Uterus (tissue), 4 donors: ENCODE measurements at places on chromosomes 13 and 19.

DNA sequence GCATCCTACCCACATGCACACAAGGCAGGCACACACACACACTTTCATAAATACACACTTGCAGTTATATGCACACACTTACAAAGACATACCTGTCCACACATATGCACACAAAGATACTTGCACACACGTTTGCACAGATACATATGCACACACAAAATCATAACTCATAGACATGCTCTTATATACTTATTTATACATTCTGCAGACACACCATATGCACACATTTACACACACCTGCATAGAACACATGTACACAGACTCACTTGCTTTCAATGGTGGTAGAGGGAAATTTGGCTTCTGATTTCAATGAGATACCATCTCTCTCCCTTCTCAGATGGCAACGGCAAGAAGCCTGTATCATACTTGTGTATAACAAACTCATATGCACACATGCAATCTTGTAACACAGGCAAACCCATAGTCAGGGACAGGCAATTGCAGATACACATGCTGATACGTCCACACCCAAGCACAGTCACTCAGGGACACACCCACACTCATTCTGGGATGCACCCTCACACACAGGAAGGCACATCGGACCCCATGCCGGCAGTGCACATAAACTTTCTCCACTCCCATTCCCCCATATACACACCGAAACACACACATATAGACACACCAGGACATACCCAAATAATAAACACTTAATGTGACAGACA is 24.7 kb downstream of the OLFM2 start:
- DNase-seq = no peak

DNA sequence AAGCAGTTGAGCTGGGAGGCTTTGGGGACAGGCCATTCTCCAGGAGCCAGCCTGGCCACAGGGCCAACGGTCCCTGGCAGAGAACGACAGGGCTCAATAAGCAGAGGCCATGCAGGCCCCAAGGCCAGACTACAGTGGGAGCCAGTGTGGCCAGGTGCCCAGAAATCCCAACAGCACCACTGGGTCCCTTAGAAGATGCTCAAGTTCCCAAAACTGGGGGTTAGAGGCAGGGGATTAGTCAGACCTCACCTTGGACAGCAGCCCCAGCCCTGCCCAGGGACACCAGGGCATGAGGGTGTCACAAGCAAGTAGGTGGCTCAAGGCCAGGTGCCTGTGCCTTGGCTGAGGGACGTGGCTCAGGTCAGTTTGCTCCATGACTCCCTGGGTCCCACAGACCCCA is 12.8 kb downstream of the SCGB2B2 start:
- DNase-seq = no peak

GRCh38 chr13:109135018-109135417 is 505.6 kb downstream of the MYO16 start:
- DNase-seq = no peak

DNA sequence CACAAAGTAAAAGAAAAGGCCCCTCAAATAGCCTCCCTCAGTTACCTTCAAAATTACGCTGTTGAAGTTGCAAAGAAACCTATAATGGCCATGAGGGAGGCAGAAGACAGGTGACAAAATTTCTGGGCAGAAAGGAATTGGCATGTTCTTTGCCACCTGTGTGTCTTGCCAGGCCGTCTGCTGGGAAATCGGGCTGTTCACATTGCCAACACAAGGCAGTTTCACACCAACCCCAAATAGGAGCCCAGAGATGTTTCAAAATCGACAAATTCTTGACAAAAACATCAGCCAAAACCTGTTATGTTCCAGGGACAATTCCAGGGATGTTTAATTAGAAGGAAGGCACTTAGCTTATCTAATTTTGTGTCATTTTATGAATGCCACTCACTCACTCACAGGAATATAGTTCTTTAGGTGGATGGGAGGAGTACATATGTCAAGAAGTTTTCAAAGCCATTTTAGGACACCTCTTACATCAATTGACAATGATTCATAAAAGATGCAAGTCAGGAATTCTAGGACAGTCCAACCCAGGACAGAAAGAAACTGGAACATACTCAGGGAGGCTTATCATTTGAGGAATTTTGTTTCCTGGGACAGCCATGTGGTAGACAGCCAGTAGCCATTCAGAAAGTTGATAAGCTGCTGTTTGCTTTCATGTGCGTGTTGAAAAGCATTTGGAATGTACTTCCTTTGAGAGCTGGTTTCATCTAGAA is 164.5 kb downstream of the RGCC start:
- DNase-seq = no peak

DNA sequence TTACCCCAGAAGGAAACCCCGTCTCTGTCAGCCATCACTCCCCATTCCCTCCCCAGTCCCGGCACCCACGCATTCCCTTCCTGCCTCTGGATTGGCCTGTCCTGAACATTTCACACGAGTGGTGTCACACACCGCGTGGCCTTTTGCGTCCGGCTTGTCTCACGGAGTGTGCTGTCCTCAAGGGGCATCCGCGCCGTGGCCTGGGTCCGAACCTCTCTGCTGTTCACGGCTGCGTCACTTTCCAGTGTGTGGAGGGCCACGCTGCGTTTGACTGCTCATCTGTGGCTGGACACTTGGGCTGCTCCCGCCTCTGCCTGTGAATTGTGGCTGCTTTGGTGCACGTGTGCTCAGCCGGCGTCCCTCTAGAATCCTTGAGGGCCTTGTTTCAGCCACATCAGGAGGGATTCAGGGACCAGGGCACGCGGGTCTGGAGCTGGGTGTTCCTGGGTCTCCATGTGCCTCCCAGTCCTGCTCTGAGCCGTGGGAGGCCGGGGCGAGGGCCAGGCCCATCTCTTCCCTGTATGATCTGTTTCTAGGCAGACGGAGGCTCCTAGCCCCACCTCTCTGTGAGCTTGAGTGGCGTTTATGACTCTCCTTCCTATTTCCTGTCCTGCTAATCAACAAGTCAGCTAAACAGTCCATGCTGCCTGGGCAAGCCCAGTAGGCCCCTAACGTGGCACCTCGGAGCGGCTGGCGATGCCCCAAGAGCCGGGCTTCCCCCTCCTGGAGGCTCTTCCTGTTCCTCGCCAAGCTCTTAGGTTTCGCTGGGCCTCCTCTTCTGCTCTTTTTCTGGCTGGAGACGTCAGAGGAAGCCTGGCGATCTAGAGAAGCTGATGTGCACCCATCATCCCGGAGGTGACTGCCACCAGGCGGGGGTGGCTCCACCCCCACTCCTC is 8.1 kb downstream of the STK11 start:
- DNase-seq = peak; percentile 66

DNA sequence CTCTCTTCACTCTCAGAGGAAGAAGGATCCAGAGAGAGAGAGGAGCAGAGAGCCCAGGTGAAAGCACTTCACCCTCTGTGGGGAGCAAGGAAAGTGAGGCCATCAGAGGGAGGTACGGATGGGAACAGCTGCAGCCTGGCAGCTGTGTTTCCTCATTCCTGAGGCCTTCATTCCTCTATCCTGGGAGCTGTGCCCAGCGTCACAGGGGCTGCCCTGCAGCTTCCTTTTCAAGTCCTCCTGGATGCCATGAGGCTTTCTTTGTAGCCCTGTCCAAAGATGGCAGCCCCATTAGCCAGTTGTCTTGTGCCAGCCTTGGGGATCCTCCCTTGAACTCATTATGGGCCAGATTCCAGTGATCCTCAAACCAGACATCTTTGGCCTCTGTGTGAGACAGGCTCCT is 76.8 kb upstream of the PCDH8 start:
- no peak for DNase-seq

GRCh38 chr13:45255247-45255987 is 54.6 kb upstream of the KCTD4 start:
- no peak for DNase-seq

DNA sequence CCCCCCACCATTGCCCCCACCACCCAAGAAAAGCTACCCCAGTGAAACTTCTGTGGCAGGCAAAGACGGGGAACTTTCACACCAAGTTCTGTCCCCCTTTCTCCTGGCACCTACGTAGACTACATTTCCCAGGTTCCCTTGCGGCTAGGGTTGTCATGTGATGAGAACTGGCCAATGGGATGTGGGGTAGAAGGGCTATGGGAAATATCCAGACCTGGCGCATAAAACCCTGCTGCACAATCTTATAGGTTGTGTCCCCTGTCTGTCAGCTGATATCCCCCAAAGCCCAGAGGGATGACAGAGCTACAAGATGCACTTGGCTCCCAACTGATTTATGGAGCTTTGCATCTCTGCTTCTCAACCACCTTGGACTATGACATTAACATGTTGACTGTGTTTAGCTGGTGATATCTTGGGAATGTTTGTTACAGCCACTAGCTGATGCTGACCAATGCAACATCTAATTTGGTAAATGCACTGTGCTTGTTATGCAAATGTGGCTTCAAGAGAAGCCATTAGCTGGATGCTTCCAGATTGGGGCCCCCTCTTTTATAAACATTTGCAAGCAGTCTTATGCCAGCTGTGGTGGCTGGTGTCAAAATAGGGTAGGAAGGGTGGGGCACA is 6.1 kb downstream of the SH2D3A start:
- DNase-seq = no peak

DNA sequence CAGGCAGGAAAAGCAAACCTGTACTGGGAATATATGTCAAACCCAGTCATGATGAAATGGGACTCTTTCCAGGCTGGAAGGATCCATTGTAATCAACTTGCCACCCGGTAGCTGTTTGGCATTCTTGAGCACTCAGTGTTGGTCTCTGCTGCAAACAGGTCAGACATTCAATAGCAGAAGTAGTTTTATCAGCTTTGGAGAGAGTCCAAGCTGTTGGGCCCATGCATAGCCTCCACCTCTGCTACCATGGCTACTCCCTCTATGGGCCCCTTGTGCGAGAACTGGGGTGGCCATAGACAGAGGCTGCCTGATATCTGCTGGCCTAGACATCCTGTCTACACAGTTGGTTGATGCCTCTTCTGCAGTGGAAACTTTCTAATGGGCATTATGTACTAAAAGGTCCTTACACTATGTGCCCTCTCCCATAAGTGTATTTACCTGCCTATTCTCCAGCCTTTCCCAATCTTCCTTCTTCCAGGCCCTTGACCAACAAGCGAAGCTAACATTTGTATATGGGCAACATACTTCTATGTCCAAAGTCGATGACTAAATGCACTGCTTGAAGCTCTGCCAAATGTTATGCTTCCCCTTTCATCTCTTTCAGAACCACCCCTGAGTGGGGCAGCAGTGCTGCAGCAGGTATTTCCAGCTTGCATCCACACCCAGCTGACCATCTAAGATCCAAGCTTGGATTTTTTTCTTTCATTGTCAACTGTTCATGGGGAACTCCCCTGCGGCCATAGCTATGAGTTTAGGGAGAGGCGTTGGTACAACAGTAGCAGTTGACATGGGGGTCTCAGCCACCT is 5.3 kb upstream of the RNF6 start:
- no peak for DNase-seq
